ENCODE measurements at places on chromosomes 13 and 19. TPM values are rescaled to one million over a fixed set of nuclear protein-coding genes. Genes with fewer than 3 reads are reported as not detected.

The RAVER1 gene
- total RNA-seq = 24.0 TPM

The AZU1 gene
- total RNA-seq = not detected

The ADGRE3 gene
- total RNA-seq = 0.63 TPM

GRCh38 chr13:101919541-101920181 is 467.2 kb downstream of the ITGBL1 start:
- DNase-seq = peak; percentile 80

DNA sequence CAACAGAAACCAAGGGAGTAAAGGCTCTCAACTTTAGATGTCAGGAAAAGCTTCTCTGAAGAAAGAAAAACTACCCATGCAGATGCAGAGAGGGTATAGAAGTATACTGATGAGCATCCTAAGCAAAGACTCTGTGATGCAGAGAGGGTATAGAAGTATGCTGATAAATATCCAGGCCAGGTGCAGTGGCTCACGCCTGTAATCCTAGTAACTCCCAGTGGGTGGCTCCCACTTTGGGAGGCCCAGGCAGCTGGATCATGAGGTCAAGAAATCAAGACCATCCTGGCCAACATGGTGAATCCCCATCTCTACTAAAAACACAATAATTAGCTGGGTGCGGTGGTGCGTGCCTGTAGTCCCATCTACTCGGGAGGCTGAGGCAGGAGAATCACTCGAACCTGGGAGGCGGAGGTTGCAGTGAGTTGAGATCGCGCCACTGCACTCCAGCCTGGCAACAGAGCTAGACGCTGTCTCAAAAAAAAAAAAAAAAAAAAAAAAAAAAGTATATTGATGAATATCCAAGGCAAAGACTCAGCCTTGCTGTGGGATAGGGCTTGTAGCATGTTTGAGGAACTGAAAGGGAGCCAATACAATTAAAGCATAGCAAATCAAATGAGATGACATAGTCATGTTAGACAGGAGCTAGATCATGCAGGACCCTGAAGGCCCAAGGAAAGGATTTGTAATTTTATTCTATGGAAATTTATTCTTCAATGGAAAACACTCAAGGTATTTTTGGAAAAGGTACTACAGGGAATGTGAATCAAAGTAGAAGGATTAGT is 14.9 kb downstream of the UBL3 start:
- no peak for DNase-seq

DNA sequence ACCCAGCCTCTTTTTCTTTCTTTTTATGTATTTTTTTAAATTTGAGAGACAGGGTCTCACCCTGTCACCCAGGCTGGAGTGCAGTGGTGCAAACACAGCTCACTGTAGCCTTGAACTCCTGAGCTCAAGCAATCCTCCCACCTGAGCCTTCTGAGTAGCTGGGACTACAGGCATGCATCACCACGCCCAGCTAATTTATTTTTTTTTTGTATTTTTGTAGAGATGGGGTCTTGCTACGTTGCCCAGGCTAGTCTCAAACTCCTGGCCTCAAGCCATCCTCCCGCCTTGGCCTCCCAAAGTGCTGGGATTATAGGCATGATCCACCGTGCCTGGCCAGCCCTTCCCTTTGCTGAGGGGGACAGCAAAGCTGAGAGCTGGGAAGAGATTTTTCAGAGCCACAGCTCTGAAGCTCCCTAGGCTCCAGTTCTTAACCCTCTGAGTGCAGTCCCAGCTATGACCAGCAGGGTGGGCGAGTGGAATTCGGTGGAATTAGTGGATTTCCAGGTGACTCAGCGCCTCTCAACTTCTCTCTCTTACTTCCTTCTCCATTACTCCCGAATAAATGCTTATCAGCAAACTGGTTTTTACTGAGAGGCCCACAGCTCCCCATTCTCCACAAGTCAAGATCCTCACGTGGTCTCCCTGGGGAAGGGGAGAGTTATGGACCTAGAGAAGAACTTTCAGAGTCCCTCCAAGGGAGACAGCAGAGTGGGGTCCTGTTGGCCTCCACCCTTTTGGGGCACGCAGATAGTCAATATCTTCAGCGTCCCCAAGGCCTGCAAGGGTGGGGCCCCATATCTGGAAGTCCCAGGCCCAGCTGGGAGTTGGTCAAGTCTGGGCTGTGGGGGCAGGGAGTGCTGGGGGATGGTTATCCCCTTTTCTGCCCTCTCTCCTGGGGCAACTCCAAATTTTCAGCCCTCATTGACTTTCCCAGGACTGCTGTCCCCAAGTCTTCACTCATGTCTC is 1.2 kb downstream of the BLVRB start:
- peak; percentile 95 for DNase-seq
